Fibroblast of upper back skin (primary cell): ENCODE measurements at places on chromosomes 16 and 17.
A peak's percentile ranks its signal among the peaks of the same experiment; 100 is the strongest.

GRCh38 chr17:31598399-31598782 is 206.9 kb downstream of the RAB11FIP4 start:
- DNase-seq = no peak

DNA sequence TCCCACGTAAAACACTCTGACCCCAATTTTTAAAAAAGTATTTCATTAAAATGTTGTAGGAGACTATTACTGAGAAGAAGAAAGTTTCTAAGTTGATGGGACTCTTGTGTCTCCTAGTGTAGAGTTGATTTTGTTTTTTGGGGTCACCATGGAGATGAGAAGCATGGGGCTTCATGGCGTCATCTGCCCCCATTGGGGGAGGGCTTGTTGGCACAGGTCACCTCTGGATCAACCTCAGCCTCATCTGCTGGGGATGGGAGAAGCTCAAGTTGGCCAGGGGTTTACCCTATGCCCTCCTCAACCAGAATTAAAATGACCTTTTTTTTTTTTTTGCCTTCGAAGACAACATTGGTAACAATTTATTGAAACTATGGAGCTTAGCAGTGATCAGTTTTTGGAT is 28.3 kb downstream of the MSI2 start:
- DNase-seq = no peak

DNA sequence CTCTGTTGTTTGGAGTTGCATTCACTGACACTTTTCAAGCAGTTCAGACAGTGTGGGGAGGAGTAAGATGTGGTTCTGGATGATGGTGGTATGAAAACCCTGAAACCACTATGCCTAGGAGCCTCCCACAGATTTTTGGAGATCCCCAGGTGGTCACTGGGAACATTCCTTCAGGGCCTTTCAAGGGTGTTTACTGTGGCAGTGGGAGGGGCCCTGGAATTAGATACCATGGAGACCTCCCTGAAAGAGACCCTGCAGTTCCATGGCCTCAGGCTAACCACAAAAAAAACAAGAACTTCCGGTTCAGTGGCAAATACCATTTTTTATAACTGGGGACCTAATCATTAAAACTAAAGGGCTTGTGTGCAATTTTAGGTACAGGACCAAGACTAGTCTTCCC is 79.9 kb downstream of the TMEM100 start:
- no peak for DNase-seq

DNA sequence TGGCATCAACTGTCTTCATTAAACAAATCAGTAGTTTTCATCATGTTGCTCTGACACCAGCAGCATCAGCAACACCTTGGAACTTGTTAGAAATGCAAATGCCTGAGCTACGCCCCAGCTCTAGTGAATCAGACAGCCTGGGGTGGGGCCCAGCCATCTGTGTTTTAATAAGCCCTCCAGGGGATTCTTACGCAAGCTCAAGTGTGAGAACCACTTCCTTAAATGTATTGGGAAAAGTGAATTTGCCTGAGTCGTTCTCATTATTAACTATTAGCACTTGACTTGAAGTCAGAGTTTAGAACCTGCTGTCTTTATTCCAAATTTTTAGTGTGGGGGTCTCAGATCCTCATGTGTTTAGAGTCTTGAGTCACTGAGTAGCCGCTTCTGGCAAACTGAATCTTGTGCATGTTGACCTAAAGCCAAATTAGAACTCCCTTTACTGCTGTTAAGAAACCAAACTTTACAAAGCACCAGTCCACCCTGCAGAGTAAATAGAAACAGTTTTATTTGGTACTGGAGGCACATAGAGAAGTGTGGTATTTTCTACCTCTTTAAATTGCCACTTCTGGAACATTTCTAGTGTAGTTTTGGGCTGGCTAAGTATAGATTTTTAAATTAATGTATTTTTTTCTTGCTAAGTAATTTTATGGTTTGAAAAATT is 137.4 kb upstream of the COX10 start:
- DNase-seq = peak; percentile 67

- DNase-seq = no peak
Measured at GRCh38 chr17:1752425-1753262, 9.2 kb upstream of the SERPINF1 start.

- no peak for DNase-seq
Measured at GRCh38 chr16:46937536-46937935, 35.9 kb downstream of the DNAJA2 start.

DNA sequence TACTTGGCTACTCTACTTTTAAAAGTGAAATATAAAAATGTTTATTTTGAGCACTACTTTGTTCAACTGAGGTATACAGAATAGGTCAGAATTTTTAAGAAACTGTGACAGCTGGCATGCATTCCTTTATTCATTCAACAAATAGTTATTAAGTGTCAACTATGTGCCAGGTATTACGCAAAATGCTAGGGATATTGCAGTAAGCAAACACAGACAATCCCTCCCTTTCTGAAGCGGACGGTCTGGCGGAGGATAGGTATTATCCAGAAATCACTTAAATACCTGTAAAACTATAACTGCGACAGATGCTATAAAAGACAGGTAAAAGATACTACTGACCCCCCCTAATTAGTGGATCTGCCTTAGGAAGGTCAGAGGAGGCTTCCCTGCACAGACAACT is 26.1 kb downstream of the METTL16 start:
- peak; percentile 29 for DNase-seq

- DNase-seq = peak; percentile 59
Measured at GRCh38 chr17:39194089-39194984, 3.1 kb downstream of the CACNB1 start.

GRCh38 chr17:79892457-79893241 is 53.4 kb upstream of the CBX4 start:
- DNase-seq = no peak

GRCh38 chr16:82061861-82062525 is 26.9 kb downstream of the HSD17B2 start:
- DNase-seq = peak; percentile 40

DNA sequence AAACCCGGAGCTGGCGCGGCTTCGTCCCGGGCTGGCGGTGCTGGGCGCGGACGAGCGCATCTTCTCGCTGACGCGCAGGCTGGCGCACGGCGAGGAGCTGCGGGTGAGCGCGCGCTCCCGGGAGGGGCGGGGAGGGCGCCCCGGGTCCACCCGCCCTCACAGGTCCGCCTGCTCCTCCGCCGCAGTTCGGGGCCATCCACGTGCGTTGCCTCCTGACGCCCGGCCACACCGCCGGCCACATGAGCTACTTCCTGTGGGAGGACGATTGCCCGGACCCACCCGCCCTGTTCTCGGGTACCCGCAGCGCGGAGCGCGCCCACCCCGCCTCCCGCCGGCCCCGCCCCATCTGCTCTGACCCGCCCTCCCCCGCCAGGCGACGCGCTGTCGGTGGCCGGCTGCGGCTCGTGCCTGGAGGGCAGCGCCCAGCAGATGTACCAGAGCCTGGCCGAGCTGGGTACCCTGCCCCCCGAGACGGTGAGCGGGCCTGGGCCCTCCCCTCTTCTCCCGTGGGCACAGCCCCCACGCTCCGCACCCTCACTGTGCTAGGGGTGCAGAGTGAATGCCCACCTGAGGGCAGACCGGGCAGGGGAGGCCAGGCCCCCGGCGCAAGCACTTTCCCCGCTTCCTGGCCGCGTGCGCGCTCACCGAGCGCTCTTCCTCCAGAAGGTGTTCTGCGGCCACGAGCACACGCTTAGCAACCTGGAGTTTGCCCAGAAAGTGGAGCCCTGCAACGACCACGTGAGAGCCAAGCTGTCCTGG is 1.4 kb downstream of the HAGHL start:
- DNase-seq = peak; percentile 72

DNA sequence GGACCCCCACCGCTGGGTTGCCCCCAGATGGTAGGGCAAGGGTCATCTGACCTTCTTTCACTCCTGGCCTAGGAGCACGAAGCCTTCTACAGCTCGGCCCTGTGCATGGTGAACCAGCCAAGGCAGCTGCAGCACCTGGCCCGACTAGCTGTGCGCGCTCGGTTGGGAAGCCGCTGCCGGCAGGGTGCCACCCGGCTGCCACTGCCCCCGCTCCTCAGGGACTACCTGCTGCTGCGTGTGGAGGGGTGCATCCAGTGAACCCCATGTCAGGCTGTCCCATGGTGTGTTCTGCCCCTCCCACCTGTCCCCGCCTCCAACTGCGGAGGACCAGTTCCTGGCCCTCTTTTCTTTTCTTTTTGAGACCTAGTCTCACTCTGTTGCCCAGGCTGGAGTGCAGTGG is 7.6 kb downstream of the ASB16 start:
- no peak for DNase-seq

DNA sequence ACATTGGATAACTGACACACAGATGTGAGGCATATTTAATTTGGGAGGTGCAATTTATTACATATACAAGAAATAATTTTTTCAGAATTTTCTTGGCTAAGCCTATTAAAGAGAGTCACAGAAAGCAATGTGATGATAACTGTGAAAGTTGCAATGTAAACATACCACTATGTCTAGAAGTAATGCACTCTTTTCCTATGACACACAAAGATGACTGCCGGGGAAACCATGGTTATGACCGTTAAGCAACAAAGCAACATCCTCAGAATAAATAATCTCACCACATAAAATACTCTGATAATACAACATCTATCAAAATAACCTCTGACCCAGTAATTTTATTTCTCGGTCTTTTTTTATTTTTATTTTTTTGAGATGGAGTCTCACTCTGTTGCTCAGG is 10.5 kb upstream of the QRICH2 start:
- DNase-seq = no peak

DNA sequence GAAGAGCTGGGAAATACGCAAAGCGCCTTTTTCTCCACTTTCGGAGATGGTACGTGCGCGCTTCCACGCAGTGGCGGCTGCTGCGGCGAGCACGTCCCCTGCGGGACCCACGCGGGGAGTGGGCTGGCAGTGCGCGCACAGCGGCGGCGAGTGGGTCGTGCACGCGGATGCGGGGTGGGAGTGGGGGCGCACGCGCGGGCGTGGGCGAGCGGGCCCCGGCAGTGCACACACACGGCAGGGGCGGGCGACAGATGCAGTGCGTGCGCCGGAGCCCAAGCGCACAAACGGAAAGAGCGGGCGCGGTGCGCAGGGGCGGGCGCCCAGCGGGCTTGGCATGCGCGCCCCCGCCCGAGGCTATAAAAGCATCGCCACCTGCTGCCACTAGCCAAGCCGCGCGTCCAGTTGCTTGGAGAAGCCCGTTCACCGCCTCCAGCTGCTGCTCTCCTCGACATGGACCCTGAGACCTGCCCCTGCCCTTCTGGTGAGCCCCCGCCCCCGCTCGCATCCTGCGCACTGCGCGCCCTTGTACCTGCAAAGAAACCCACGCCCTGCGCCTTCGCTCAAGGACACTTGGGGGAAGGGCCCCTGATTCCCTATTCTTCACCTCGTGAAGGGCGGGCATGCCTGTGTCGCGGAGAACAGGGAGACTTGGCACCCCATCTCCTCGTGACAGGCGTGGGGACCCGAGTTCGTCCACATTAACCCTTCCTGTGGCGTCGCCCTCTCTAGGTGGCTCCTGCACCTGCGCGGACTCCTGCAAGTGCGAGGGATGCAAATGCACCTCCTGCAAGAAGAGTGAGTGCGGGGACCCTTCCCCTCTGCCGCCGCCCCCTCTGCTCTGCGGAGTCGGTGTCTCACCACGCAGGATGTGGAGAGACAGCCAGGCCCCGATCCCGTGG is at the start of gene MT3:
TSS of gene MT3 (plus strand) at position 388 of the 899 bp plus-strand sequence. CDS start at position 451, 63 bp downstream.
- DNase-seq = no peak

GRCh38 chr17:28573040-28573380 is 1.7 kb upstream of the PIGS start:
- DNase-seq = no peak
